GM06990 (cell line): ENCODE measurements at places on chromosomes 12 and 14.
A peak's percentile ranks its signal among the peaks of the same experiment; 100 is the strongest.

GRCh38 chr14:67335781-67336180 is 23.8 kb downstream of the ATP6V1D start:
- no peak for DNase-seq

DNA sequence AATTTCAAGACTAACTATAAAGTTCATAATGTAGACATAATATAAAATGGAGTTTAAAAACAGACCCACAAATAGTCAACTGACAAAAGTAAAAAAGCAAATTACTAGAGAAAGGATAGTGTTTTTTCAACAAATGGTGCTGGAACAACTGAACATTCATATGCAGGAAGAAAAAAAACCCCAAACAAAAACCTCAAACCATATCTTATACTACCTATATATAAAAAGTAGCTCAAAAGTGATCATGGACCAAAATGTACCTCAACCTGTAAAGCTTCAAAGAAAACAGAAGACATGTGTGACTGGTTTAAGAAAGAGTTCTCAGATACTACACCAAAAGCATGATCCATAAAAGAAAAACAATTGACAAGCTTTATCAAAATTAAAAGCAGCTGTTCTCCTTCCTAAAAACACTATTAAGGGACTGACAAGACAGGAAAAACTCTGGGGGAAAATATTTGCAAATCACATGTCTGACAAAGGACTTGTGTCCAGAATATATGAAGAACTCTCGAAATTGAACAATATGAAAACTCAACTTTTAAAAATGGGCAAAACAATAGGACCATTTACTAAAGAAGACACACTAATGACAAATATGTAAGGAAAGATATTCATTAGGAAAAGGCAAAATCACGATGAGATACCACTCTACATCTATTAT is 22.7 kb upstream of the ARID4A start:
- DNase-seq: no peak

GRCh38 chr12:6697584-6698351 is 2.8 kb downstream of the PIANP start:
- DNase-seq: no peak

- peak; percentile 73 for DNase-seq
Observed at GRCh38 chr14:22383515-22384166, 205.4 kb downstream of the DAD1 start.

DNA sequence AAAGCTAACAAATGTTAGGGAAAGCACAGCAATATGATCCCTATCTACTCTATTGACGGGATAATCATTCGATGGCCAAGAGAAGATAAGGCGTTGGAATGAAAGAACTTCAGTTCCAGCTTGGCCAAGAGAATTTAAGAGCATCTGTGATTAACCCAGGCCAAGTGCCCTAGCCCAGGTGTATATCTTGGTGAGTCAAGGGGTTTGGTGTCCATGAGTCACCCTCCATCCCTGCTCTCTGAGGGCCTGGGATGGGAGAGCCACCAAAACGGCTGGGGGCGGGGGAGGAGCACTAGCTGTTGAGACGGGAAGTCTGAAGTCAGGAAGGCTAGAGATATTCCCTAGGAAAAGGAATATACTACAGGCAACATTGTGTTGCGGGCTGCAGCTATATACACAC is 13.0 kb downstream of the TBPL2 start:
- no peak for DNase-seq

DNA sequence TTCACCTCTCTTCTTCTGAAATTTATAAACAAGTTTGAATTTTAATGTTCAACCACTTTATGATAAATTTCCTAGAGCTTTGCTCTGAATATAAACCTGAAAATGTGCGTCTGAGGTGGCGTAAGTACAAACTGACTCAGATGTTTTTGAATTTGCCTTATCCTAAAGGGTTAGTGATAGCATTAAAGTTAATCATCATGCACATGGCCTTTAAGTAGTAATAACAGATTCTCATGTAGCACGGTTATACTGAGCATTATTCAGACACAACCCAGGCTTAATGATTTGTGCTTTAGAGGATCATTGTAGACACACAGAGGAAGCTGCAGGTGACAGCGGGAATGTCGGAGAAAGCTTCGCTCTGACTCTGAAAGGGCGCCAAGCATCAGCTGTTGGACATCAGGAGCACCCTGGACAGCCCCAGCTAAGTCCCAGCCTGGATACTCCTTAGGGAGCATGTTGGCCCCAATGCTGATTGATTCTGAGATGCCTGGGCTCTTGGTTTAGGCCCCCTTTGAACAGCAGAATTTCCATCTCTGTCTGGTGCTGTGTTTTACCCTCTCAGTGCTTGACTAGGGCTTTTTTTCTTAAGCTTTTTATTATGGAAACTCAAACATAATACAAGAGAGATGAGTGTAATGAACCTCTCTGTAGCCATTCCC is 91.1 kb downstream of the PLXNC1 start:
- no peak for DNase-seq

GRCh38 chr12:56983386-56983785 is 23.0 kb downstream of the ZBTB39 start:
- no peak for DNase-seq

GRCh38 chr12:71038960-71039359 is 118.4 kb upstream of the PTPRR start:
- DNase-seq: no peak

- no peak for DNase-seq
Observed at GRCh38 chr14:50795909-50796308, 35.1 kb downstream of the NIN start.

DNA sequence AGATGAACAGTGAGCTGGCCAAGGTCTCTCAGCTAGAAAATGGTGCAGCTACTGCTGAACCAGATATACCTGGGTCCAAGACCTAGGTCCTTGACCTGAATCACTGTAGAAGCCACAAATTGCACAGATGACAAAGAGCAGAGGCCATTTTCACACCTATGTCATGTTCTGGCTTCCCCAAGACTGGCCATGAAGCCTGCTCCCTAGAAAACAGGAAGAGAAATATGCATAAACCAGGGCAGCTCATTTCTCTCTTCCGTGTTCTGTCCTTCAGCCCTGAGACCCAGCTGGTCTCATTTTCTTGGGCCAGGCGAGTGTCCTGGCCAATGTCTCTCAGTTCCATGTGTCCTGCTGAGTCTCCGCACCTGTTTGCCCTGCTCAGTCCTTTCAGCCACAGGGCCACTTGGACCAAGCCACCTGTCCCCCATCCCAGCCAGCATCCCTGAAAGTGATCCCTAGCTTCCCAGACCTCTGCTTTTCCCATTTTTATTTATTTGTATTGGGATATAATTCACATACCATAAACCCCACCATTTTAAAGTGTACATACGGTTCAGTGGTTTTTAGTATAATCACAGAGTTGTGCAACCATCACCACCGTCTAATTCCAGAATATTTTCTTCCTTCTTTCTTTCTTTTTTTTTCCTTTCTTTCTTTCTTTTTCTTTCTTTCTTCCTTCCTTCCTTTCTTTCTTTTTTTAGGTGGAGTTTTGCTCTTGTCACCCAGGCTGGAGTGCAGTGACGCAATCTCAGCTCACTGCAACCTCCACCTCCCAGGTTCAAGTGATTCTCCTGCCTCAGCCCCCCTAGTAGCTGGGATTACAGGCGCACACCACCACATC is 27.0 kb downstream of the P2RX7 start:
- peak; percentile 28 for DNase-seq

- no peak for DNase-seq
Observed at GRCh38 chr12:1880876-1881275, 37.6 kb downstream of the CACNA2D4 start.

GRCh38 chr12:103783744-103784664 is 57.0 kb downstream of the NT5DC3 start:
- DNase-seq: no peak

DNA sequence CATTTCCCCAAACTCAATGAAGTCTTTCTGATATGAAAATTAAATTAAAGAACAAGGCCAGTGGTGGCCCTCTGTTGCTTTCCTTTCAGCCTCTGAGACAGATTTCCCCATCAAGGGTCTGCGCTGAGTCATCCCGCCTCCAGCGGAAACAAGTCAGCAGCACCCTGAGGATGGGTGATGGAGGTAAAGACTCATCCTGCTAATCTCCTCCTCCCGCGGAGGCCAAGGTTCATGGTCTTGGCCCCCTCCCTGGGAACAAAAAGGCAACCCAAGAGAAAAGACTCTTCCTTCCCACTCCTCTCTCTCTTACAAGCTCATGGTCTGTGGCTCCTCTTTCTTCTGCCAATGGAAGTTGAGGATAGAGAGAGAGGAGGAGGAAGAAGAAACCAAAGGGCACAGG is 9.0 kb upstream of the NUMB start:
- DNase-seq: no peak

GRCh38 chr14:32476532-32476931 is 147.4 kb downstream of the AKAP6 start:
- no peak for DNase-seq

- no peak for DNase-seq
Observed at GRCh38 chr12:104680491-104680890, 223.7 kb downstream of the CHST11 start.

DNA sequence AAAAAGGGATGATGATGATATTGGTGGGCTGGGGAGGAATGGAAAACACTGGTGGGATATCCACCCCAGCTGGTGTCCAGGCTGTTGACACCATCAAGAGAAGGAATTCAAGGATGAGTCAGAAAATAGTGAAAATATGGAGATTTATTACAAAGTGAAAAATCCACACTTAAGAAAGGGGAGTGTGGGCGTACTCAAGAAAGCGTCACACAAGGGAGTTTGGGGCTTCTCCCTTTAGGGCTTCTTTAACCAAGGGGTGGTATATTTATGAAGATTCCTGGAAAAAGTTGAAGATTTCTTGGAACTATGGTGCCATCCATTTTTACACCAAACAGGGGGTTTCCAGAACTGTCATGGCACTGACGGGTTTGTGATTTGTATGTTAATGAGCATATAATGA is 63.1 kb upstream of the ARID2 start:
- no peak for DNase-seq

GRCh38 chr14:70792939-70793338 is 16.4 kb downstream of the MAP3K9 start:
- DNase-seq: no peak

GRCh38 chr12:57270966-57271470 is 20.0 kb upstream of the STAC3 start:
- no peak for DNase-seq

DNA sequence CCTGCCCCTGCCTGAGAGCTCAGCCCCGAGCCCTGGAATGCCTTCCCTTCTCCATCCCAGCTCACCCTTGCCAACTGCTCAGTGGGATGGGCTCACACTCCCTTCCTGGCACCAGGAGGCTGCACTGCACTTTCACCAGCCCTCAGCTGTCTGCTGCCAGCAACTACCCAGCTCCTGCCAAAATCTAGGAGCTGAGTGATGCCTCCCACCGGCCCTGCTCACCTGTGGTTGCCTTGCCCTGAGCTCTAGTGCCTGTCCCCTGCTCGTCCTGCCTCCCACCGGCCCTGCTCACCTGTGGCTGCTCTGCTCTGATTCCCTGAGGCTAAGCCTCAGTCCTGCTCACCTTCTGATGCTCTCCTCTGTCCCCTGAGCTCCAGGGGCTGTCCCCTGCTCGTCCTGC is 119.8 kb downstream of the TMEM121 start:
- no peak for DNase-seq

GRCh38 chr12:72989458-72989947 is 717.3 kb downstream of the TRHDE start:
- DNase-seq: no peak

GRCh38 chr12:34526946-34527345 is 504.6 kb downstream of the ALG10 start:
- no peak for DNase-seq

GRCh38 chr12:62931477-62931876 is 3.5 kb downstream of the PPM1H start:
- no peak for DNase-seq

GRCh38 chr14:87014856-87015255 is 978.1 kb downstream of the GALC start:
- no peak for DNase-seq

GRCh38 chr12:57611108-57611826 is at the start of gene ARHGEF25:
TSS of gene ARHGEF25 (plus strand) at chr12:57611435. CDS start at chr12:57611895, 460 bp downstream.
- peak; percentile 64 for DNase-seq

DNA sequence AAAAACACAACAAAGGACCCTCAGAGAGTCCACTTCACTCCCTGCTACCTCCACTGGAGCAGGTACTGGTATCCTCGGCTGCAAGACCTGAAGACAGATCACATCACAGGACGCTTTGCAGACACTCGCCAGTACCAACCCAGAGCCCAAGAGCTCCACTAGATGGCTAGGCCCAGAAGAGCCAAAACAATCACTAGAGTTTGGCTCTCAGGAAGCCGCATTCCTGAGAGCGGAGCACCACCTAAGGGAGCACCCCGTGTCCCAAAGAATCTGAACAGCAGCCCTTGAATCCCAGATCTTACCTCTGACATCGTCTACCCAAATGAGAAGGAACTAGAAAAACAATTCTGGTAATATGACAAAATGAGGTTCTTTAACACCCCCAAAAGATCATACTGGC is 399.8 kb downstream of the RAD51B start:
- no peak for DNase-seq

DNA sequence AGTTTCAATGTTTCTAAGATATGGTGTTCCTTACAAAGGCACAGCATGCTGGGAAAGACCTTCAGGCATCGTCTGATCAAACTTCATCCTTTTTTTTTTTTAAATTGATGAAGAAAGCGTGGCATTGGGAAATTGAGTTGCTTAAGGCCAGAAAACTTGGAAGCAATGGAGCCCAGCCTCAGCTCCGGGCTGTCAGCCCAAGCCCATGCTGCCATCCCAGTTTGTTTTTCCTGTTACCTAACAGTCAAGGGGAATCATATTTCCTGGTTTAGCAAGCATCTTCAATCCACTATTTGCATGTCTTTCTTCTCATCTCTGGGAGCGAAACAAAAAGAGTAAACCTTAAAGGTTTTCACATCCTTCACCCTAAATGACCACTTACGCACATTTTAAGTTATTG is 200.2 kb downstream of the CHST11 start:
- no peak for DNase-seq

DNA sequence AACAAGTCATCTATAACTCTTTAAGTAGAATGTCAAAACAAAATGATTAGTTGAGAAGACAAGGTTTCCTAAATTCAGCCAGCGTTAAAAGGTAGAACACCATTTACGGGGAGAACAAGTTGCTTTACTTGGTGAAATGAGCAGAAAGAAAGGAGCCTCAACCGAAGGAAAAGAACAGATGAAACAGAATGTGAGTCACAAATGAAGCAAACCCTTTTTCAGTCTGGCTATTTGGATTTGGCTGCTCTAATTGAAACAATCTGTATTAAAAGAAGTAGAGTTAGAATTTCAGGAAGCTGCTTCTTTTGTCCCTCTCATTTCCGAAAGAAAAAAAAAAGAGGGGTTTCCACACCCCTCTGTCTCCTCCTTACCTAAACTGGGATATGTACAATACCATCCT is 34.6 kb downstream of the CEP128 start:
- no peak for DNase-seq
